ENCODE measurements at places on chromosomes 1 and 21. TPM values are rescaled to one million over a fixed set of nuclear protein-coding genes. Genes with fewer than 3 reads are reported as not detected.

The SLC6A9 gene
- 0.40 TPM for total RNA-seq

The AMY1B gene
- not detected for total RNA-seq

The ALG14 gene
- total RNA-seq = 3.3 TPM

The NES gene
- 60.4 TPM for total RNA-seq

The LCE3E gene
- not detected for total RNA-seq

The BGLAP gene
- total RNA-seq = 2.3 TPM

The LTN1 gene
- 31.0 TPM for total RNA-seq

The HPDL gene
- total RNA-seq = not detected

The KIF17 gene
- 3.6 TPM for total RNA-seq

The BATF3 gene
- total RNA-seq = 1.6 TPM

DNA sequence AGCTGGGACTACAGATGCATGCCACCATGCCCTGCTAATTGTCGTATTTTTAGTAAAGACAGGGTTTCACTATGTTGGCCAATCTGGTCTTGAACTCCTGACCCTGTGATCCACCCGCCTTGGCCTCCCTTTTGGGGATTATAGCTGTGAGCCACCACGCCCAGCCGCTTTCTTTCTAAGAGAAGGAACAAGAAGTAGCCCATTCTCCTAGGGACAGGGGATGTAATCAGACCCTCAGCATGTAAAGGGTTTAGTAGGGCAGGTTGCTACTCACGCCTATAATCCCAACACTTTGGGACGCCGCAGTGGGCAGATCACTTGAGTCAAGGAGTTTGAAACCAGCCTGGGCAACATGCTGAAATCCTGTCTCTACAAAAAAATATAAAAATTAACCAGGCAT lies 189.7 kb downstream of the TOMM20 start:
- DNase-seq = no peak

GRCh38 chr1:13593511-13594131 lies 10.0 kb downstream of the PDPN start:
- no peak for DNase-seq

GRCh38 chr1:221786647-221787046 lies 44.8 kb upstream of the DUSP10 start:
- DNase-seq = no peak

- no peak for DNase-seq
Observed at GRCh38 chr1:47030170-47030805, 6.8 kb downstream of the CYP4X1 start.

DNA sequence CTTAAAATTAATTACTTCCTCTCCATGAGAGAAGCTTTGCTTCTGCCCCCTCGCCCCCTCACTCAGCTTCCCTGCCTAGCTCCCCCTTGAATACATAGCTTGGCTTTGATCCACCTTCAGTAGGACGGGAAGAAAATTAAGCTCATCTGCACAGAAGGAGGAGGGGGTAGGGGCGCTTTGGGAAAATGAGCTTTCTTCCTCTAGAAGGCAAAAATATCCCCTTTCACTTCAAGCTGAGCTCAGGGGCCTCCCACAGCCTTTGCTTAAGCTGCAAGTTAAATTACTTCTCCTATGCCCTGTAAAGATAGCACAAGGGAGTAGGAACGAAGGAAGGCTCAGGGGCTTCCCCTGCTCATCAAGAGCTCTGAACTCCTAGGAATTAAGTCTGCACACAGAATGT lies 65.2 kb upstream of the GOLT1A start:
- no peak for DNase-seq

DNA sequence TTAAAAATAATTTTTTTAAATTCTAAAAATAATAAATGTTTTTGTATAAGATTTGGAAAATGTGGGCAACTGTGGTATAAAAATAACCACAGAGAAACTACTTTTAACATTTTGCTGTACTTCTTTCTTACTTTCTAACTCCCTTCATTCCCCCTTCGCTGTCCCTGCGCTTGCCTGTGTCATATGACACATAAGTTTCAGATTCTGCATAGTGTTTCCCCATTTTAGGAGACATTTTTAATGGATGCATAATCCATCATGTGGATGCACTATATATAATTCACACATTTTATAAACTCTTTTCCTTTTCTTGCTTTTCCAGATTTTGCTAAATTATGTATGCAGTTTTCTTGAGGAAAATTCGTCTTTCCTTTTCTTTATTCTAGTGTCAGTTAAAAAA lies 16.3 kb downstream of the ATG4C start:
- DNase-seq = no peak

DNA sequence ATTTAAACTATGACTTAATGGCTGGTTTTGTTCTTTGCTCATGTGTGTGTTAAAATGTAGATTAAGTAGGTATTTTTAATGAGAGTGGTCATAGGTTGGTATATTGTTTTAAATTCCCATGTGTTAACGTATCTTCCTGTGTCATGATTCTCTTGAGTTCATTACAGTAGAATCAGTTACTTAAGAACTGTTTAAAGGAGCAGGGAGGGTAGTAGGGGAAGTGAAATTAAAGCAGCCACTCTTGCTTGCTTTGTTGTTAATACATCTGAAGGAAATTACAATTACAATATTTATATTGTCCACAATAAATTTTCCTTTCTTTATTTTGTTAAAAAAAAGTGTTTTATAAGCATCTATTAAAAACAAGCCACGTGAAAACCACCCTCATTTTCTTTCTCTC lies 119.2 kb upstream of the KIAA1614 start:
- no peak for DNase-seq

- DNase-seq = no peak
Observed at GRCh38 chr1:216788671-216789070, 65.4 kb upstream of the ESRRG start.

GRCh38 chr1:89523572-89524368 lies 859 bp upstream of the LRRC8B start:
- peak; percentile 4 for DNase-seq

- no peak for DNase-seq
Observed at GRCh38 chr1:235045034-235045690, 83.5 kb downstream of the TOMM20 start.

DNA sequence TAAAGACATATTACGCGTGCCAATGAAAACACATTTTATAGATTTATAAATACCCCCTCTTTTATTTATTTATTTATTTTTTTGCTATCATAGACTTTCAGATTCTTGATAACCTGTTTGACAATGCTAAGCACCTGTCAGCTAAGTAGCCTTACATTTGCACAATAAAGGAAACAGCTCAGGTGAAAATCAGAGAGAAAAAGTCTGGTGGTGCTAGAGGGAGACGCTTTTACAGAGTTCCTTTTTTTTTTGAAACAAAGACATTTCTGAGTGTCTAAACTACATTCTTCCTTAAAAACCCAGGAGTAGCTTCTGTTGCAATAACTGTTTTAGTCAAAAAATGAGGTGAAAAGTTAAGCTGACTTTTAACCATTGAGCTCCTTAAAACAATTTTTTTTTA lies 1611.6 kb downstream of the NCAM2 start:
- no peak for DNase-seq

GRCh38 chr1:116259663-116260062 lies 113.4 kb upstream of the ATP1A1 start:
- no peak for DNase-seq

- DNase-seq = no peak
Observed at GRCh38 chr21:14977814-14978213, 87.0 kb downstream of the NRIP1 start.

All from A172 (cell line).